ENCODE measurements at places on chromosomes 16 and 17. TPM values are rescaled to one million over a fixed set of nuclear protein-coding genes. Genes with fewer than 3 reads are reported as not detected.
A peak's percentile ranks its signal among the peaks of the same experiment; 100 is the strongest.

GRCh38 chr17:2068031-2068518, 13.2 kb downstream of the HIC1 start:
- peak overlapping the region; percentile 94 for H3K27ac ChIP-seq
- no peaks in the 10 kb centered on the region for H3K27me3 ChIP-seq
- no peak overlapping the region for H3K4me3 ChIP-seq

GRCh38 chr16:79393127-79393526, 207.4 kb downstream of the MAF start:
- no peaks in the 10 kb centered on the region for H3K36me3 ChIP-seq
- H3K27ac ChIP-seq: no peak overlapping the region
- H3K4me3 ChIP-seq: no peak overlapping the region
- DNase-seq: no peak

DNA sequence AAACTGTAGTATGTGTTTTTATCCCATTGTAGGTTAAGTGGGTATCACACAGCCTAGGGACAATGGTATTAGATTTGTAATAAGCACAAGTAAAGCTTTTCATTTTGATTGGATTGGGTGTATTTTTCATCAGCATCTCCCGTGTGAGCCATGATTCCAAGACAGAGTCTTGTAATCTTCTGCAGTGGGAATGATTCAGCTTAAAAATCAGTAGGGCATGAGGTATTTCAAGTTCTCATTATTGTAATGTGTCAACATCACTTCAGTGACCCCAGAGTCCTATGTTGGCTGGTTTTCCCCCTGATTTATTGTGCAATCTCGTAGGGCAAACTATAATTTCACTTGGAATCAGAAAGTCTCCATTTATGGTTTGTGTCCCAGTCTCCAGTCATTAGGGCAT, 833.2 kb upstream of the RBFOX1 start:
- no peak for DNase-seq
- H3K4me3 ChIP-seq: no peak overlapping the region
- H3K27me3 ChIP-seq: no peaks in the 10 kb centered on the region
- no peaks in the 10 kb centered on the region for H3K4me1 ChIP-seq
- H3K27ac ChIP-seq: no peak overlapping the region

GRCh38 chr17:82435601-82436583, 14.7 kb downstream of the CYBC1 start:
- no peak overlapping the region for H3K4me3 ChIP-seq
- H3K36me3 ChIP-seq: no peaks in the 10 kb centered on the region
- H3K4me1 ChIP-seq: no peaks in the 10 kb centered on the region
- DNase-seq: no peak

SCNN1B gene
- total RNA-seq: 0.24 TPM

DNA sequence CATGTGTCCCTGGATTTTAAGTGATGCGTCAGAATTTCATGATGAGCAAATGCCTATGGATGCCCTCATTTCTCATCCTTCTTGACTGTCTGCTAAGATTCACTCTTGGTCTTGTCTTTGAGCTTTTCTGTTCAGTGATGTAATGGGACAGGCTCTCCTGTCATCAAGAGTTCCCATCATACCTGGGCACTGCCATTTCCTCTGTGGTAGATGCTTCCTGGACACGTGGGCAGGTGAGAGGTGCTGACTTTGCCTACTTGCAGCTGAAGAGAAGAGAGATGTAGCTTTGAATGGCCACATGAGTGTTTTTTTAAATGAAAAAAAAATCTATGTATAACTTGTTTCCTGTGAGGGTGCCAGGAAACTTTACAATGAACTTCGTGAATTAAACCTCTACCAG, 557.7 kb downstream of the MAF start:
- no peak overlapping the region for H3K4me3 ChIP-seq
- no peak overlapping the region for H3K27ac ChIP-seq
- H3K4me1 ChIP-seq: peaks cover 8% of the 10 kb centered on the region
- DNase-seq: no peak

DNA sequence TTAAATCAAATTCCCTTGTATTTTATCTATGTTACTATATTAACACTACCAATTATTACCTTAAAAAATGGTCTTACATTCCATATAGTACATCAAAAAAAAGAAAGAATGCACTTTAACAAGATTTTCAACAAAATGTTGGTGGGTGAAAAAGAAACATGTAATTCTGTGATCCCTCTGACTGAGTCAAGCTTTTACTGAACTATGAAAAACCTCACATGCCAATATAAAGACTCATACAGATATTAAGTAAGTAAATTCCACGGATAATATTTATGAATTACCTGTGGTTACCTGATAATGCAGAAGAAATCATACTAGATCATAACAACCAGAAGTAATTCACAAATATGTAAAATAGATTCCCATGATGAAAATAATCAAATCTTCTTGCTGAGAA, 12.4 kb downstream of the COIL start:
- no peak overlapping the region for H3K27ac ChIP-seq
- H3K4me3 ChIP-seq: no peak overlapping the region
- no peaks in the 10 kb centered on the region for H3K27me3 ChIP-seq
- no peak for DNase-seq
- H3K36me3 ChIP-seq: no peaks in the 10 kb centered on the region
- no peaks in the 10 kb centered on the region for H3K4me1 ChIP-seq

DNA sequence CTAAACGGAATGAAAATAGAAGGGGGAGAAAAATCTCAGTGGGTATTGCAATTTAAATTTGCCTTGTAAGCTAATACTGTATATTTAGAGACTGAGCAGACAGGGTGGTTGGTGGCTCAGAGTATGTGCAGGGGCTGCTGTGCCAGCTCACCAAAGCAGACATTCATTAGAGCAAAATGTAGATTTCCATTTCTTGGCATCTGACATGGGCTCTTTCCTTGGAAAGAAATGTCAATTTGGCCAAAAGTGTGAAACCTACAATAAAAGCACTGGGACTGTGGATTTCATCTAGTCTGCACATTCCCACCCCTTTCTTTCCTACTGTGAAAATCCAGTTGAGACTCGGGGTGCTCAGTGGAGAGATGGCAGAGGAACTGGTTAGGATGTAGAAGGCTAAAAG, 145.1 kb upstream of the NOG start:
- H3K27me3 ChIP-seq: no peaks in the 10 kb centered on the region
- H3K4me1 ChIP-seq: no peaks in the 10 kb centered on the region
- H3K4me3 ChIP-seq: no peak overlapping the region
- DNase-seq: no peak

GGT6 gene
- total RNA-seq: 0.32 TPM

NPIPA8 gene
- not detected for total RNA-seq

Data from hepatocyte (in vitro differentiated cells).